Uterus (tissue), 4 donors: ENCODE measurements at places on chromosomes 6 and 20.
A peak's percentile ranks its signal among the peaks of the same experiment; 100 is the strongest.

GRCh38 chr6:142725024-142725770, 219.8 kb downstream of the HIVEP2 start:
- DNase-seq: no peak

- no peak for DNase-seq
Observed at GRCh38 chr6:144252259-144252658, 32.9 kb upstream of the UTRN start.

GRCh38 chr6:159788753-159789376, 537 bp downstream of the TCP1 start:
- peak; percentile 26 for DNase-seq

GRCh38 chr6:49205526-49205925, 257.5 kb downstream of the MMUT start:
- DNase-seq: no peak

- DNase-seq: peak; percentile 65
Observed at GRCh38 chr6:167683028-167683862, 143.5 kb upstream of the AFDN start.

- no peak for DNase-seq
Observed at GRCh38 chr6:3381233-3381921, 75.5 kb downstream of the SLC22A23 start.

DNA sequence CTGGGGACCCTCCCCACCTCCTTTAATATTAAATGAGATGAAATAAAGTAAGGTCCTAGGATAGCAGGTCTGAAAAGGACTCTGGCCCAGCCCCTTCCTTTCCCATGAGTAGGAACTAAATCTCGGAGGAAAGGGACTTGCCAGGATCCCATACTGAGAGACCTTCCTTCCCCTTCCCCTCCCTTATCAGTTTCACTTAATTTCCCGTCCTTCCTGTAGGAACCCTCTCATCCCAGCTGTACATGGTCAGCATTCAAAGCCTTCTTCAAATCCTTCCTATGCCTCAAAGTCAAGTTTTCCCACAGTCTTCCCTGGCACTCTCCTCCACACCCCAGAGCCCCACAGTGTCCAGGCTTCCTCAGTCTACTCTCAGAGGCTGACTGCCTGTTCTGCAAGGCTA, 71.3 kb upstream of the MYL9 start:
- no peak for DNase-seq

DNA sequence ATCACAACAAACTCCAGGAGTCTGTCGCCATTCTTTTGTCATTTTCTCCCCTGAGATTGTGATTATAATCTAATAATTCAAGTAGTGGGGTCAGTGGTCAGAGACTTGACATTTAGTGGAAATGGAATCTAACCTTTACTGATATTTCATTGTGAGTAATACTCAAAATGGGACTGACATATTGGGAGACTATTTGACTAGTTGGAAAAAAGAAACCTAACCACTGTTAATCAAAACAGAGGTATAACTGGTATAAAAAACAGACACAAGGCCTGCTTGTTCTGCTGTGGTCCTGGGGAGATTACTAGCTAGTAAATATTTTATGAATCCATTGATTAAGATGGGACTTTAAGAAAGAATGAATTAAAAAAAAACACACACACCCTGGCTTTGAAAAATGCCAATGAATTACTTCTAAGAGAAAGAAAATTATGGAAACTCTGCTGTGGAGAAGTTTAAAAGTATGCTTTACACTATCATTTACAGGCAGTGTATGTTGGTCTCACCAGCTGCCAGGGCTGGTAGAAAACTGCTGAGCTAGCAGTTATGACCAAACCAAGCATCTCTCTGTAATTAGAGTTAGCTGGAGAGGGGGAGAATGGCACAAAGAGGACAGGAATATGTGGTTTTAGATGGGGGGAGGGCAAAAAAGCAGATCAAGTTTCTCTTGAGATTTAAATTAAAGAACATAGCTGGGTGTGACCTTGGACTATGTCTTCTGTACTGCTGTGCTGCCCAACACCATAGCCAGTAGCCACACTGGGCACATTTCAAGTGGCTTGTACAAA, 103.7 kb downstream of the FYN start:
- no peak for DNase-seq

DNA sequence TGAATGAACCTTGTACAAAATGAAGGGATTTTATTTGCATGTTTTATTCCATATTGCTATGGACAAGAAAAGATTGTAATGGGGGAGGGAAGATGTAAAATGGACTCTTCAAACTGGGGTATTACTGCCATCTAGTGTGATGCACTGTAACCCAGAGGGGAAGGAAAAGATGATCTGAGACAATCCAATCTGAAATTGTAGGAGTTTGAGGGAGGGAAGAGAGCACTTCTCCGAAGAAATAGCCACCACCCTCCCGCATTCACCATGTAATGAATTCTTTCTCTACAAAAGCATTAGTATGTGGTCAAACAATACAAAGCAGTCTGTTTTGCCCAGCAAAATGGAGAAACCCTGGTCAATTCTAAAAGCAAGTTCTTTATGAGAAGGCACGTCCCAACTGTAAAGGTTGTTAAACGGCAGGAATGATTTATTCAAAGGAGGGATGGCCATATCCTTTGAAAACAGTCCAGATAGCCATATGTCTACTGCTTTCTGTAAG, 679.5 kb upstream of the NRSN1 start:
- DNase-seq: no peak

DNA sequence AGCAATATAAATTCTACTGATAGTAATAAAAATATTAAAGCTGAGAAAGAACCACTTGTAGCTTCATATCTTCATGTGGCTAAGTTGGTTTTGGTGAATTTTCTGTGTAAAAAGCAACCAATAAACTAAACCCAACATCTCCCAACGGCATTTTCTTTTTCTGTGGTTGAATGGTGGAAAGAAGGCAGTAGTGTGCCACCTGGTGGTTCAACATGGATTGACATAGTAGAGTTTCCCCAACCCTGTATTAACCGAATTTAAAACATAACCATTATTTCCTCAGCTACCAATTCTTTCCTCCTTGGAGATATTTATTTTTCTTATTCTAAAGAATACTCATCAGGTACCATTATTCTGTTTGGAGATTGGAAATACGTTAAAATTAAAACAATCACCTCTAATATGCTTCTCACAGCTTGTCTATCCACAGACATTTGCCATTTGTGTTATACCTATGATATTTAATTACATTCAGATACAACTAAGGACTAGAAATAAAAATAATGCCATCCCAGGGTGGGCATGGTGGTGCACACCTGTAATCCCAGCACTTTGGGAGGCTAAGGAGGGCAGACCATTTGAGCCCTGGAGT, 117.1 kb upstream of the EEF1E1 start:
- peak; percentile 22 for DNase-seq

GRCh38 chr6:125932451-125932795, 24.1 kb upstream of the HINT3 start:
- DNase-seq: no peak

DNA sequence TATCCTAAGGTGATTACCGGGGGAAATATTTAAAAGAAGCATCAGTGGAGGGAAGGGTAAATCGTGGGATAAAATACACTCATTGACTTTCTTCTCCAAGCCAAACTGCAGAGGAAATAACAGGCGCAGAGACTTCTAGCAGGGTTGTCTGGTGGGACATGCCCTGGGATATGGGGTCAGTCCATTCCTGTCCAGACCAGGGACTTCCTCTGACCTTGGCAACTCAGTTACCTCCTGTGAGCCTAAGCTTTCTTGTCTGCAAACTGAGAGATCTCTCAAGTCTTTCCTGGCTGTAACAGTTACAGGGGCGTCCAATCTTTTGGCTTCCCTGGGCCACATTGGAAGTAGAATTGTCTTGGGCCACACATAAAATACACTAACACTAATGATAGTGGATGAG, 21.7 kb upstream of the PHACTR2 start:
- no peak for DNase-seq

- DNase-seq: no peak
Observed at GRCh38 chr6:48111143-48111506, at the start of gene PTCHD4. Gene PTCHD4, minus strand, starts transcription at chr6:48111197. Its CDS starts 42,240 bp downstream, at chr6:48068957.

DNA sequence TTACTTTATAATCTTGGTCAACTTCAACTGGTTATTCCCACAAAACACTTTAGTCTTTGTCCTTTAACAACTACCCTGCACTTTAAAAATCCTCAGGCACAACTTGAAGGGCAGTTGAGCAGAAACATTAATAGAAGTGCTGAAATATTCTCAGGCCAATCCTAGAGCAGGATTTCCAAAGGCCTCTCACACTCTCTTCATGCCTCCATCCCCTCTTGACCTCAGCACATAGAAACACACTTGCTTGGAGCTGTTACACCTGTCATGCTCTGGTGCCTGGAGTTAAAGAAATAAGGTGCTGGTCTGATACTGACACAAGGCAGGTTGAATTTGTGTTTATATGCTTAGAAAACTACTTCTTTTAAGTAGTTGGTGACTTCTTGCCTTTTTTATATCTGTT, 618.8 kb upstream of the POU3F2 start:
- no peak for DNase-seq

DNA sequence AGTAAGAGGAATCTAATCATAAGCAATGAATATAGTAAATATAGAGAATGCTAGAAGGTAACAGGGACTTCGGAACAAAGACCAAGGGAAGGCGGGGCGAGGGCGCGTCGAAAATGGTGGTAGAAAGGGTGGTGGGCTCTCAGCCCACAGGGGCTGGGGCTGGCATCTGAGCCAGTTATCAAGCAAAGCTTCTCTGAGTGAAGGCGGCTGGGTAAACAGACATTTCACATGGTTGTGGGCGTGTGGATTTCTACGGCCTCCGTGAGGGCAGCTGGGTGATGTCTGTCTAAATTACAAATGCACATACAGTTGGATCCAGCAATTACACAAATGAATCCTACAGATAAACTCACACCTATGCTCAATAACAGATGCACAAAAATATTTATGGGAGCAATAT, 56.6 kb downstream of the TOX2 start:
- no peak for DNase-seq

GRCh38 chr6:148997865-148998264, 251.0 kb downstream of the UST start:
- DNase-seq: no peak

- peak; percentile 58 for DNase-seq
Observed at GRCh38 chr6:26097268-26097875, 10.1 kb downstream of the HFE start.

- DNase-seq: no peak
Observed at GRCh38 chr6:41874741-41875140, 20.4 kb downstream of the USP49 start.

GRCh38 chr6:124973780-124974179, 11.5 kb downstream of the RNF217 start:
- no peak for DNase-seq

- no peak for DNase-seq
Observed at GRCh38 chr6:1631251-1631650, 21.5 kb downstream of the FOXC1 start.

- no peak for DNase-seq
Observed at GRCh38 chr6:108222504-108222903, 38.3 kb downstream of the SNX3 start.

DNA sequence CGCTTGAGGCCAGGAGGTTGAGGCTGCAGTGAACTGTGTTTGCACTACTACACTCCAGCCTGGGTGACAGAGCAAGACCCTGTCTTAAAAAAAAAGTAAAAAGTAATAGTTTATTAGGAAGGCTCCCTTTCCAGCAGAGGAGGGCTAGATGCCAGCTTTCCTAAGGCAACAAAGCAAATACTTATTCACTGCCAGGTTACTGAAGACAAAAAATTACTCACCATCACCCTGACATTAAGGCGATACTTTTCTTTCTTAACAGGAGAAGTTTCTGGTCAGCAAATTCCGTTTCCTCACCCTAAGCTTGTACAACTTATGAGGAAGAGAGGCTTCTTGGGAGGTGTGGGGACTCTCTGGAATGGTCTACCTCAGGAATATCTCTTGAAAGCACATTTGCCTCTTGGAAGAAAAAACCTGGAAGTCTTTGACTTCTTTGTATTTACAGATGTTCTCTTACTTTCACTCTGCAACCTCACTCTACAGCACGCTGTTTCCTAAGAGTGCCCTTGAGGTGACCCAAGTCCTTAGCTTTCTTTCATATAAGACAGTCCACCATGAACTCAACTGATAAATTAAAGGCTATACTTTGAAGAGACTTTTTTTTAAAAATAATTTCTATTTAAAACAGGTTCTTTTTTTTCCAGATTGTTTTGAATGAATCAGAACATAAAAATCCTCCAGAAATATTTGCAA, 52.9 kb upstream of the TRAF3IP2 start:
- DNase-seq: peak; percentile 61

DNA sequence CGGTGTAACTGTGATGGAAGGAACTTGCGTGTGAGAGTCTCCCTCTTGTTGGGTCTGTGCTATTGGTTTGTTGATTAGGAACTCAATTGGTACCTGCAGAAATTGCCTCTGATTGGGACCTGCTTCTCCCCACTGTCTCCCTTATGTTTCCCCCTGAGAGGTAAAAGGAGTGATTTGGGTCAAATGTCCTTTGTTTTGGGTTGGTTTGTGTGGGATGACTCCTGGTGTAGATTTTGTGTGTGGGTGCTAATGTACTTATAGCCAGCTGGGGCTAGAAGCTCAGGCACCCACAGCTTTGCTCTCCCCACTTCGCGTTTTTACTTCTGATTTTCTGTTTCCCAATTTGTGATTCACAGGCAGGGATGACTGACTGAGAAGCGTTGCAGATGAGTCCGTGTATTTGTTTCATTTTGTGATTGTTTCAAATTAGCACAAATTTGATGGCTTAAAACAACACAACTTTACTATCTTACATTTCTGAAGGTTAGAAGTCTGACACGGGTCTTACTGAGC, 79.1 kb downstream of the UTRN start:
- no peak for DNase-seq

DNA sequence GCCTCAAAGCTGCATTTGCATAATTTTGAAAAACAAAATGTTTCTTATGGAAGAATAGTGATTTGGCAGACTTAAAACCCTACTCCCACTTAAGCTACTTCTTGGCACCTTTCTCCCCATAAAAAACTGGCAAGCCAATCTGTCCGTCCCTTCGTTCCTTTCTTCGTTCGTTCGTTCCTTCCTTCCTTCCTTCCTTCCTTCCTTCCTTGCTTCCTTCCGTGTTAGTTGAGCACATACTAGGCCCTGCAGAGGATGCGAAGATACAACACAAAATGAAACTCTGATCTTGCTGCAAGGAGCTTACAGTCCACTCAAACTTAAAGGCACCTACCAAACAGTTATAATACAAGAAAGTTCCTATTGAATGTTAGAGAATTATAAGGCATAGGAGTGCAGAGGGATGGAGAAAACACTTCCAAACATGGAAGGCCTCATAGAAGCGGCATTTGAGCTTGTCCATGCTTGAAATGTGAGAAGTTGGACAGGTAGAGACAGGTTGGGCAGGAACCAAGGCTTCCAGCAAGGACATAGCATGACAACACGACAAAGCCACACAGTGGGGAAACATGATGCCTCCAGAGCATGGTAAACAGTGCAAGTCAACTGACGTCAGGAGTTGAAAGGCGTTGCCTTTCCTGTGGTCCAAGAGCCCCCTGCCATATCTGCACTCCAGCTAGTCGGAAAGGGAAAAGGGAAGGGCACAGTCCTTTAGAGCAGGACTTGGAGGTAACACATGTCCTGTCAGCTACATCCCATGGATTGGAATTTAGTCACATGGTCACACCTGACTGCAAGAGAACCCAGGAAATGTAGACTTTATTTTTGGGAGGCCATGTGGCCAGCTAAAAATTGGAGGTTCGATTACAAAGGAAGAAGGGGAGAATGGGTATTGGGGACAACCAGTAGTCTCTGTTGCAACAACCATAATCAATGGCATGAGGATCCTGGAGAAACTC, 7.0 kb downstream of the PNPLA1 start:
- no peak for DNase-seq

GRCh38 chr6:47917811-47918210, 136.0 kb downstream of the OPN5 start:
- DNase-seq: no peak

- DNase-seq: no peak
Observed at GRCh38 chr6:54846243-54846856, at the start of gene FAM83B. Gene FAM83B, plus strand, starts transcription at chr6:54846771. Its CDS starts 23,476 bp downstream, at chr6:54870247.
